ENCODE measurements at places on chromosomes 6 and 20.

DNA sequence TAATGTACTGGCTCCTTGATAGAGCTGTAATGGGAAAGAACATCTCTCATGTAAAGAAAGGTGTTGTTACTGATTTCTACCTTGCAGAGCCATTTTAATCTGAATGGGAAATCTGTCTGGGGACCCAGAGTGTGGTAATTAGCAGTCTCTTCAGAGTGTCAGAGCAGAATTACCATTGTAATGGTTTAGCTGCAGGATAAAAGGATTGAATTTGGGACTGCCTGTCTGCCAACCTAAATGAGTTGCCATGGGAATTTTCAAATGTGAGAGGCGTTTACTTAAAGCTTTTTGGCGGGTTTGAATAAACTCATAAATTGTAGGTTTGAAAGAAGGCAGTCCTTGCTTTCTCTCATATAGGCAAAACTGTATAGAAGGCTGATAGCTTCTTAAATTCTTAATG, 128.8 kb downstream of the QKI start:
- DNase-seq, result no peak

DNA sequence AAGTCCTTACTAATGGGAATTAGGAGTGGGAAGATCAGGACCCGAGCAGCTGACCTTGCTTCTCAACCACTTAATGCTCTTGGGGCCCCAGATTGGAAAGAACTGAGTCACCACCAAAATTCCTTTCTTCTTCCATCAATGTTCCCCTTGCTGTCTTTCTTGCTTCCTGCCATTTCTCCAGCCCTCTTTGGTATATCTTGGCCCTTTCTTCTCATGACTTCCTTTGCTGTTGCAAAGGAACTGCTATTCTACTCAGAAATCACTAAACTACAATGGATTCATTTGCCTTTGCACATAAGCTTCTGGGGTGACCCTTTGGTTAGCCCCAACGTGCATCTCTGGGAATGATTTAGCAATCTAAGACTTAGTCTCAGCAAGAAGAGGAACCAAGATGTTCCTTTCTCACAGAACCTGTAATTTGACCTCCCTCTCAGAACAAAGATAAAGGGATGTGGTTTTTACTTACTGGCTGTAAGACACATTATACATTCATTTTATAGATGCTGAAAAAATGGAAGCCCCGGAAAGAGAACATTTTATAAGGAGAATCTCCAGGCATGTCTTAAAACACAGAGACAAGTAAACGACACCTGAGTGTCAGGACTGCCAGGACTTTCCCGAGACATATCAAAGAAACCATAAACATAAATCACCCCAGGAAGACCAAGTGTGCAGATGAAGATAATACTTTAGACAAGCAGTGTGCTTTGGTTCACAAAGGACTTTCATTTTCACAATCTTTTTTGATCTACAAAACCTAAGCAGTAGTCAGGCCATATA, 99.0 kb upstream of the TNFAIP3 start:
- no peak for DNase-seq

GRCh38 chr6:1839361-1839760, 229.6 kb downstream of the FOXC1 start:
- DNase-seq, result no peak

- no peak for DNase-seq
Measured at GRCh38 chr20:3800256-3800877, 4.3 kb downstream of the CDC25B start.
